ENCODE measurements at places on chromosomes 7 and 10.

DNA sequence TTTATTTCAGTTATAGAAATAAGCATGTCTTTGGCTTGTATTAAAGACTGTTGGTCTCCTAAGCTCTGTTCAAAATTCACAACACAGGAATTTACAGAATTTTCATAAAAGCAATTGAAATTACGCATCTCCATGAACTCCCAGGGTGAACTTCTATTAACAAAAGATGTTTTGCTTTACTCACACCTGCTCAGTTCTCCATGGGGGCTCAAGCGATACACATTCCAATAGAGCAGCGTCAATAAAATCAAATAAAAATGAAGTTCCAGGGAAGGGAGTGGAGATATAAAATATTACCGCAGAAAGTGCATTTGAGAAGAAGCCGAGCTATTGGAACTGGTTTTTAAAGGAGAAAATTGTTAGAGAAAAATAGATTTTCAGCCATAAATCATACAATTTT, 41.5 kb upstream of the ZNF438 start:
- DNase-seq, result no peak

DNA sequence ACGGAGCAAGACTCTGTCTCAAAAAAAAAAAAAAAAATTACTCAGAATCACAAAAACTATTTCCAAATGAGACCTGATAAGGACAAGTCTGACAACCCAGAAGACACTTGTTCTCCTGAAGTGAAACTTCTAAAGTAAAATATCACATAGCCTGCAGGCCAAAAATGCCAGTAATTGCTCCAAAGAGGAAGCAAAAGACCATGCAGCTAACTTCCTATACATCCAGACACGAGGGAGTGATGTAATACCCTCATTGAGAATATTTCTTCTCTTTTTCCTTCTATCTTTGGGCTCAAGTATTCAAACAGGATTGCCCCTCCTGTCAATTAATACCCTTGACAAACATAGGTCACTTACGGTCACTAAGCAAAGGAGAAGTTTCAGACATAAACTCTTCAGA, 31.2 kb downstream of the ARMH3 start:
- no peak for DNase-seq

DNA sequence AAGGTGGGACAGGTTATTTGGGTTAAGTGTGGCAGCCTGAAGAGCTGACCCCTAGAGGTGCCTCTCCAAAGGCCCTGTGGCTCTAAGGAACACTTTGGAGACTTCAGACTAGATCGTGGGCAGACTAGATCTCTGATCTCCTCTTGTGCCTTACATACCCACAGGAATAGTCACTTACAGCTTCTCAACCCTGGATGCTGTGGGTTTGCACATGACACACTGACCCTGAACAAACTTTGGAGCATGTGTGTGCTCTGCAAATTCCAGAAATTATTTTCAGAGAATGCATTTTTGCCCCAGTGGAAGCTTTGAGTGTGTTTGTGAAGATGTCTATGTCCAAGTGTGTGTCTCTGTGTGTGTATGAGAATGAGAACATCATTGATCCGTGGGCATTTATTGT, 119.6 kb downstream of the EMX2 start:
- DNase-seq, result no peak

- no peak for DNase-seq
Measured at GRCh38 chr10:110967009-110967630, 47.7 kb downstream of the SHOC2 start.

DNA sequence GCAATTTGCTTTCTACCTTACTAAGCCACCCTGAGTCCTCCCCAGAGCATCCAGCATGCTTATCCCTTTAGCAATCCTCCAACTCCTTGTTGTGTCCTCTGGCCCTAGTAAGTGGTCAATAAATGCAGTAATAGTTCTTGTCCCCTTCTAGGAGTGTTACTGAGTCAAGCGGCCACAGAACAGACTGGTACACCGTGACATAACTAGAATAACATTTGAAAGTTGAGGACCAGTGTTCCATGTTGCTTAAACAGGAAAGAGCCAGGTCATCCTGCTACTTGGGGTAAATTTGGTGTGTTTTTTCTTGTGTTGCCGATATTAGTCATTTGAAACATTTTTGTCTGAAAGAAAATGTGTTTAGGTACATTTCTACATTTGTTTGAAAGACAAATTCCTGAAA, 4.8 kb upstream of the CDK6 start:
- no peak for DNase-seq

DNA sequence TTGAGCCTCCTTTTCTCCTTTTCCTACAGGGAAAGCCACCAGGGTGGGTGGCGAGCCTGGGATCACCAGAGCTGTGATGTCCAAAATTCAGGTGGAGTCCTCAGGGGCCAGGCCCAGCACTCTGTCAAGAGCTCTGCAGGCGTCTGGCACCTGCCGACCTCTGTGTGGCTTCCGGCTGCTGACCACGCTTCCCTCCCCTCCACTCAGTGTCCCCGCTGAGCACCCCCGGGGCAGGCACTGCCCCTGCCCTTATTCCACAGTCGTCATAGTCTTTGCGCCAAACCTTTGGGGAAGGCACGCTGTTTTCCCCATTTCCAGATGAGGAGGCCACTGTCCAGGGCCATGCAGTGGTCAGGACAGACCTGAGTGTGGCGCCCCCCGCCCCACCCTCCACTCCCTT, 7.5 kb downstream of the MTG1 start:
- DNase-seq, result no peak

DNA sequence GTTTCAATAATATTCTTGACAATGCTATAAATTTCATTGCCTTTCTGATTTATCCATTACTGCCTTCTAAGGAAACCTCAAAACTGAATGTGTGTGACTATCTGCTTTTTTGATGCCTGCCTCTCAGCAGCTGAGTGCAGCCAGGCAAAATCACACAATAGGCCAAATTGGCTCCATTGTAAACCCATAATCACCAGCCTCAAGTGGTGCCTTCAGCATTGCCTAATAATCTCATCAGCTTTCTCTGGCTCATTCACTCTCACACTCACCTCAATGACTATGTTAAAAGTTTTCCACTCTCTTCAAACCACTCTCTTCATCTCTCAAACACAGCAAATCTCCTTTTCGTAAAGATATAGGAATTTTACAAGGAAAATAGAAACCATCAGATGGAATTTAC, 182.5 kb upstream of the COL1A2 start:
- DNase-seq, result no peak

GRCh38 chr10:115849197-115849596, 423.8 kb downstream of the GFRA1 start:
- DNase-seq, result no peak

DNA sequence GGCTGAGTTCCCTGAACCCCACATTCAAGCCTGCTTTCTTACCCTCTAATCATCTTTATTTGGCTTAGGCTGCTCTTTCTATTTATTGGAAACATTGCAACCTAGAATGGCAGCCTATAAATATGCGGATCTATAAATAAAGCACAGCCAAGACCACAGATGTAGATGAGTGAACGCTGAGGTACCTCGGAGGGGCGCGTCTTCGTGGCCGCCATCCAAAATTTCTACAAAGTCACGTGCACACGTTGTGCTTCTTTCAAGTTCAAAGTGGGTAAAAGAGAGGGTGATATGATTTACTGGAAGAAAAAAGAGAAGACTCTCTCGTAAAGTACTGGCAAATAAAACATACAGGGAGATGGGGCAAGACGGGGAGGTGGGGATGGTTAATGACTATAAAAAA, 132.6 kb upstream of the RSU1 start:
- no peak for DNase-seq

DNA sequence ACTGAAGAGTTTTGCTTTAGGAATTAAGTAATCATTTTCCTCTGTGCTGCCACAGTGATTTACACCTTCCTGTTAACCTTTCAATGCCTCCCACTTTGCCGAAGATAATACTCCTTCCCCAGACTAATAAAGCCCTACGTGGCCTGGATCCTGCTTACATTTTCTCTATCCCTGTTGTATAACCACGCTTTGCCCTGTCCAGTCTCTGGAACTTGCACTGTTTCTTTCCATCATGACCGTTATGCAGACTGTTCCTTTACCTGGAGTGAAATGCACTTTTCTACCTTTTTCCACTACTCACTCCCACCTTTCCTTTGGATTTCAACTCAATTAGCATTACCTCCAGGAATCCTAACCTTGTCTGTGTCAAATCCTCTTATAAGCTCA, 154.4 kb downstream of the PRKG1 start:
- DNase-seq, result no peak

GRCh38 chr7:70082099-70082611, 483.9 kb downstream of the AUTS2 start:
- no peak for DNase-seq

- DNase-seq, result no peak
Measured at GRCh38 chr10:124495725-124496124, 34.1 kb downstream of the LHPP start.

GRCh38 chr7:156968183-156968582, 18.7 kb downstream of the NOM1 start:
- no peak for DNase-seq

DNA sequence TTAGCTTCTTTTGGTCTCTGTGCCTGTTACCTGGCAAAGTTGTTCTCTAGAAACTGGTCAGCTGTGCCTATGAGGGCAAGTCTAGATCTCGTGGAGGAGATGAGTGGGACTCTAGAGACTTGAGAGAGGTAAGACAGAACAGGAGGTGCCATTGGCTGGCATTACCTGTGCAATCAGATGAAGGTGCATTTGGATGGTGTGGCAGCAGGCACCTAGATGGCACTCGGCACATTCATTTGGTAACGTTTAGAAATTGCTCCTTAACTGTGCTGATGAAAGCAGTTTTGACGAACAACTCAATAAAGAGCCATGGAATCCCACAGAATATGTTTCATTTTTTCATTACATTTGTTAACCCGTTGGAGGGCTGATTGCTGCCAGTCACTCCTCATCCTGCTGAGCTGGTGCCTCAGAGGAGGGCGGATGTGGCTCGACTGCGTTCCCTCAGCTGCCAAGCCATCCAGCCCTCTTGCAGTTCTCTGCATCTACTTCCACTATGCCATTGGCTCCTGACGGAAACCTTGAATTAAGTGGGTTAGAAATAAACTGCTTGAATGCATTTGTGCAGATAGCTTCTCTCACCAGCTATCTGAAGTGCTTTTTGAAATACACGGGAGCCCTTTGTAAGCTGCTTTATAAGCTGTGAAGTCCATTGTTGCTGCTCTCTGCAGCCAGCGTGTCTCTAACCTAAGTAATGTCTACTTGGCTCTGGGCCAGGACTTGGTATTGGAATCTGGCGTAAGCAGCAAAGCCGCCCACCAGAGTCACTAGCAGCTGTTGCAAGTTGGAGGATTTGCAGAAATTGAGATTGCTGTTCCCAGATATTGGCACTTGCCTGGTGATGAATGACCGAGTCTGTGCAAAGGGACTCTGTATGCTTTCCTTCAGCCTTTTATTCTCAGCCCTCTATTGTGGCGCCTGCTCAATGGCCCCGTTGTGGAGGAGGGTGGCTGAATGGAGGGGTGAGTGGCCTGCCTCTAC, 87.4 kb downstream of the LRRC4 start:
- peak; percentile 79 for DNase-seq

DNA sequence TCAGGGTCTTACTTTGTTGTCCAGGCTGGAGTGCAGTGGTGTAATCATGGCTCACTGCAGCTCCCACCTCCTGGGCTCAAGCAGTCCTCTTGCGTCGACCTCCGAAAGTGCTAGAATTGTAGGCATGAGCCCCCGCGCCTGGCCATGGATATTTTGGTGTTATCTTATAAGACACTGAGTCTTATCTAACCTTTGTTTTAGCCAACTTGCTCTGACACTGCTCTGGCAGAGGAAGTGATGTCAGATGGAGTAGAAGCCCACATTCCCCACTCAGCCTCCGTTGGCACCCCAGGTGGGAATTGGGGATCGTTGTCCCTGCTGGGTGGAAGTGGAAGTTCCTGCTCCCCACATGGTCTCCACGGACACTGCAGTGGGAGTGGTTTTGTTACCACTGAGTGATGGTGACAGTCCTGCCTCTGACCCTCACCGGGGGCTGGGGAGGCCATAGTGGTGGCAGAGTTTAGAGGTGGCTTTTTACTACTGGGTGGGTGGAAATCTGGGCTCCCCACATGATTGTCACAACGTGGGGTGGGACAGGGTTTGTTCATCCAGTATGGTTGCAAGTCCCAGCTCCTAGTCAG, 98.9 kb downstream of the ANKRD61 start:
- no peak for DNase-seq

DNA sequence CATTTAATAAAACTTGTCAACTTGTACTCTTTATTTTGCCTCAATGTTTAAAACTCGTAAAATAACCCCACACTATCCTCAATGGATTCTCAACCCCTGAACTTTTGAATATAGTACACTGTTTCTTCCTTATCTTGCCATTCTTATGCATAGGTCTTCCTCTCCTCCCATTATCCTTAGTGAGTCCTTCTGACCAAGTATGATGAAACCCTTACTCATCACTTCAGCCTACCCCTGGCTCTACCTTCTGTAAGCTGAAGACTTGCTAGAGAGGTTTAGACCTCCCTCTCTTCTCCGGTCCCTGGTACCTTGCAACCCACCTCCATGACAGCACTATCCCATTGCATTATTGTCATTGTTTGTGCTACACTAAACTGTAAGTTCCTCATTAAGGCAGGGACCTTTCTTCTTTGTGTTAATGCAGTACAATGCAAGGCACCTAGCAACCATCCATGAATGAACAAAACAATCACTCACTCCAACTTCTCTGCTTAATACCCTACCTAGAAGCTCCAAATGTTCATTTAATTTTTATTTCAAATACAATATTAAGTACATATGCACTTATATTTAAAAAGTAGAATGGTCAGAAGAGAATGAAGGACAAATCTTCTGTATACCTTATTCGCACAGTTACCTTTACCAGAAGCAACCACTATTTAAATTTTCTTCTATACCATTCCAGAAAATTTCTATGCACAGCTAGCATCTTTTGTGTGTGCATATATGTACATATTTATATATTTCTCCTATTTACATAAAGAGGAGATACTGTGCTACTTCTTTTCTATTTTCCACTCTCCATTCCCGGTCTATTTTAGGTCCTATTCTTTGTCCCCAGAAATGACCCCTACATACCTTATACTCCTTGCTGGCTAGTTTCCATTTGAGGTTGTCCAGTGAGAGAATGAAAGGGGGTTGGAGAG, 77.5 kb downstream of the SLC16A9 start:
- DNase-seq, result no peak

- DNase-seq, result no peak
Measured at GRCh38 chr7:41046221-41046761, 656.6 kb downstream of the INHBA start.

DNA sequence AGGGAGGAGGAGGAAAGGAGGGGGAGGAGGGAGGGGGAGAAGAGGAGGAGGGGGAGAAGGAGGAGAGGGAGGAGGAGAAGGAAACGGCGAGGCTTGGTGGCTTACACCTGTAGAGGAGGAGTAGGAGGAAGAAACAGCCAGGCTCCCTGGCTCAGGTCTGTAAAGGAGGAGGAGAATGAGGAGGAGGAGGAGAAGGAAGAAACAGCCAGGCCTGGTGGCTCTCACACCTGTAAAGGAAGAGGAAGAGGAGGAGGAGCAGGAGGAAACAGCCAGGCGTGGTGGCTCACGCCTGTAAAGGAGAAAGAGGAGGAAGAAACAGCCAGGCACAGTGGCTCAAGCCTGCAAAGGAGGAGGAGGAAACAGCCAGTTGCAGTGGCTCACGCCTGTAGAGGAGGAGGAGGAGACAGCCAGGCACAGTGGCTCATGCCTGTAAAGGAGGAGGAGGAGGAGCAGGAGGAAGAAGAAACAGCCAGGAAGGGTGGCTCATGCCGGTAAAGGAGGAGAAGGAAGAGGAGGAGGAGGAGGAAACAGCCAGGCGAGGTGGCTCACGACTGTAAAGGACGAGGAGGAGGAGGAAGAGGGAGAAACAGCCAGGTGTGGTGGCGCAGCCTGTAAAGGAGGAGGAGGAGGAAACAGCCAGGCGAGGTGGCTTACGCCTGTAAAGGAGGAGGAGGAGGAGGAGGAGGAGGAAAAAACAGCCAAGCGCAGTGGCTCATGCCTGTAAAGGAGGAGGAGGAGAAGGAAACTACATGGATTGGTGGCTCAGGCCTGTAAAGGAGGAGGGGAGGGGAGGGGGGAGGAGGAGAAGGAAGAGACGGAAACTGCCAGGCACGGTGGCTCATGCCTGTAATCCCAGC, 14.9 kb upstream of the CRCP start:
- peak; percentile 29 for DNase-seq
